ENCODE measurements at places on chromosomes 16 and 17.
A peak's percentile ranks its signal among the peaks of the same experiment; 100 is the strongest.

DNA sequence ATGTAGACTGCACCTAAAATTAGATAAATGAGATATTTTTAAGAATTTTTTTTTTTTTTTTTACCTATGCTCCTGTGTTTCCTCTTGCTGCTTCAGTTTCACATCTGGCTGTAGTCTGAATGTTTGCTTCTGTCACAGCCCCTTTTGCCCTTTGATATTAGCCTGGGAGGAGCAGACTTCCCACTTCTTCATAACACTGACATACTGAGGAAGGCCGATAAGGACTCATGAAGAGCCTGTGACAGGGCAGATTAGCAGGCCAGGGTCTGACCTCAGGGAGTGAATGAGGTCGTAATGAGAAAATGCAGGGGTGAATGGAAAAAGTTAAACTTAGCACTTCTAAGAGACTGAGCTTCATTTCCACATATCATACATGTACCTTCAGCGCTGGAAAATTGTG is at the start of gene SLFN14:
Gene SLFN14 (minus strand): TSS at position 117 of the 400 bp plus-strand sequence. CDS start 2,757 bp downstream, outside the sequence.
- no peak for DNase-seq

GRCh38 chr16:21265104-21265837 is 12.8 kb downstream of the CRYM start:
- DNase-seq, result no peak

GRCh38 chr17:74935048-74935447 is 650 bp upstream of the OTOP3 start:
- no peak for DNase-seq

DNA sequence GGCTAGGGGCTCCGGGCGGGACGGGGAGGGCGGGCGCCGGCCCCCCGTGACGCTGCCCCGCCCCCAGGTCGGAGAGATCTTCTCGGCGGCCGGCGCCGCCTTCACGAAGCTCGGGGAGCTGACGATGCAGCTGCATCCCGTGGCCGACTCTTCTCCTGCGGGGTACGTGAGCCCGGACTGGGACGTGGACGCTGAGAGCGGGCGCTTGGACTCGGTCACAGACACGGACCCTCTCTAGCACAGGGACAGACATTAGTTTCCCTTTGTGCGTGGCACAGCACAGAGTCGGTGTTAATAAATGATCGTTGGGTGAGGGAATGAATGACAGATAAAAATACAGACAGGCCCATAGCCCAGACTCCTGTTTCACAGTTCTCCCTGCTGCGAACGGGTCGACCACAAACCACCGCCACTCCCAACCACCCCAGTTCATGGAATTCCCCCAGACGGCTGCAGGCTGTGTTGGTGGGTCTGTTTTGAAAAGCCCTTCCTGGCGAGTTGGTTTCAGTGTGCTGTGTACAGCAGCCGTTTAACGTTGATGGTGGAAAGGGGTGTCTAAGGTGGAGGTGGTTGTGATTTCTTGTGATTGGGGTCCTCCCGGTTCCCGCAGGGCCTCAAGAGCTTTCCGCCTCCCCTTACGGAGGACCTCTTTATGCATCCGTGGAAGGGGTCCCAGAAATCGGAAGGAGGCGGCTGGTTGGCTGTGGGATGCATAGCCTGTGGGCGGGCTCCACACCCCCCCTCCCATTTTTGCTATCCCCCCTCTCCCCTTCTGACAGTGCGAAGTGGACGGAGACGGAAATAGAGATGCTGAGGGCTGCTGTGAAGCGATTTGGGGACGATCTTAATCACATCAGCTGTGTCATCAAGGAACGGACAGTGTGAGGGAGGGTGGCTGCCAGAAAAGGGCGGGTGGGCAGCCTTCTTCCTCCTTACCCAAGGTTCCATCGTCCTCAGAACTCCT is 2.9 kb downstream of the RNASEK start:
- peak; percentile 80 for DNase-seq

DNA sequence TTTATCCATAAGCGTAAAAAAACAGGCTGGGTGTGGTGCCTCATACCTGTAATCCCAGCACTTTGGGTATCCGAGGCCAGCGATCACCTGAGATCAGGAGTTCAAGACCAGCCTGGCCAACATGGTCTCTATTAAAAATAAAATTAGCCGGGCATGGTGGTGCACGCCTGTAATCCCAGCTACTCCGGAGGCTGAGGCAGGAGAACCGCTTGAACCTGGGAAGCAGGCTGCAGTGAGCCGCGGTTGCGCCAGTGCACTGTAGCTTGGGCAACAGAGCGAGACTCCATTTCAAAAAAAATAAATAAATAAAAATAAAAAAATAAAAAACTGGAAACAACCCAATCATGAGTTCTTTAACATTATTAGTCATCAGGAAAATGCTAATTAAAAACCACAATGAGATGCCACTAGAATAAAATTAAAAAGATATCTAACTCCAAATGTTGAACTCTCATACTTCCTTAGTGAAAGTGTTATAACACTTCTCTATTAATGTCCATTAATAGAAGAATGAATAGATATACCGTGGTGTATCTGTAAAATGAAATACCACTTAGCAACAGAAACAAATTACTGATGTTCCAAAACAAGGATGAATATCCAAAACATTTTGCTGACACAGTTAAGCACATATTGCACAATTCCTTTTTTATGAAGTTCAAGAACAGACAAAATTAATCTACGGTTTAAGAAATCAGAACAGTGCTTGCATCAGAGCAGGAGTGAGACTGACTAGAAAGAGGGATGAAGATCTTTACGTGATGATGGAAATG is 13.1 kb downstream of the MPHOSPH6 start:
- DNase-seq, result no peak

- DNase-seq, result no peak
Observed at GRCh38 chr17:61458000-61458399, 5.8 kb downstream of the TBX4 start.

DNA sequence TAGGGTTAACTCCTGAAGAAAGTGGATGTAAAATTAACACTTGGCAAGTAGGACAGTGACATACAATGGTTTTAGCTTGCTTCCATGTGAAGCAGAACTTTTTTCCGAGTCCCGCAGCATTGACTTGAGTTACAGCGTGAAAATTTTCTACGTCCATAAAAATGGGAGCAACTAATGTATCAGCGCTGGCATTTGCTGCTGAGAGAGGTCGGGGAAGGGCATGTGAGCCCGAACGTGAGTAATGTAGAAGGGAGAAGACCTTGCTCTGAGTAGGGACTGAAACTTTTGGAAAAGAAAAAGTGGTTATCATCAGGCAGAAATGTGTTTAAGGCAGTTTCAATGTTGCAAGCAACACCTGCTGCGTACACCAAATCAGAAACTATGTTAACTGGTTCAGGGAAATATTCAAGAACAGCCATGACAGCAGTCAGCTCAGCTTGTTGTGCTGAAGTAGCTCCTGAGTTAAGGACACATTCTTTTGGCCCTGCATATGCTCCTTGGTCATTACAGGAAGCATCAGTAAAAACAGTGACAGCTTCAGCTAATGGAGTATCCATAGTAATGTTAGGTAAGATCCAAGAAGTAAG is 70.9 kb upstream of the ARL4D start:
- DNase-seq, result no peak

DNA sequence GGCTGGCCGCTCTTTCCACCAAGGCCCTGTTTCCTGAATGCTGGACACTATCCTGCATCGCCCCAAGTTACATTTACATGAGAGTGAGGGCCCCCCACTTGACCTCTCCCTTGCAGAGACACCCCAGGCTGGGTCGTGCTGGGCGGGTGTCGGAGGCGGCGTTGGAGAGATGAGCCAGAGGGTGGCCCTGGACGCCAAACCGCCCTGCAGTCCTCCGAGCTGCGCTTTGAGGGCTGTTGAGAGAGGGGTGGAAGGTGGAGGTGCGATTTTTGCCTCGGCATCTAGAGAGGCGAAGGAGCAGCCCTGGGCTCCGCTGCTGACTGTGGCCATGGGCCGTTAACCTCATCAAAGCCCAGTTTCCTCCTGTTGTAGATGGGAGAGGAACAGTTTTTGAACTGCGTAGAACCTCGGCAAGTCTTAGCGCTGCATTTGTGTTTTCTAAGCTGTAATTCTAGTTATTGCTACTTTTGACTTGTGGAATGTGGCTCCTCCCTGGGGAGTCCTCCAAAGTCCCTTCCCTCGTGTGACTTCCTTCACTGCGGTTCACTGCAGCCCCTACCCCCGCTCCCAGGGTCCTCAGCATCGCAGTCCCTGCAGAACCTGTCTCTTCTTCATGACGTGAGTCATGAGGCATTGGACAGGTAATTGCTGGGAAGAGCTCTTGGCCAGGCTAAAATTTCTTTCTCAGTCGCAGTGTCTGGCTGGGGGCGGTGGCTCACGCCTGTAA is 986 bp upstream of the ELOB start:
- DNase-seq, result no peak

DNA sequence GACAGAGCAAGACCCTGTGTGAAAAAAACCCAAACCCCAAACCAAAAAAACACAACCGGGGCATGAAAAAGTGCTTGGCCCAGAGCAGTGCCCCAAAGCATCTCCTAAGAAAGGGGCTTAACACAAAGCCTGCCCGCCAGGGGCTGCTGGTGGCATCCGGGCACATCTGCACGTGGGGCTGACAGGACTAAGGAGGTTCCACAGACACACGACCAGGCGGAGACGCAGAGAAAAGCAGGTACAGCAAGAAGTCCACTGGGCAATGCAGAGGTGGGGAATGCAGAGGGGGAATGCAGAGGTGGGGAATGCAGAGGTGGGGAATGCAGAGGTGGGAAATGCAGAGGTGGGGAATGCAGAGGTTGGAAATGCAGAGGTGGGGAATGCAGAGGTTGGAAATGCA is 109.2 kb downstream of the ZNF778 start:
- no peak for DNase-seq

- no peak for DNase-seq
Observed at GRCh38 chr17:74555427-74555940, 9.6 kb upstream of the CD300C start.

- DNase-seq, result no peak
Observed at GRCh38 chr17:5740937-5741336, 156.6 kb upstream of the NLRP1 start.

- DNase-seq, result no peak
Observed at GRCh38 chr16:54280751-54281150, 5.8 kb downstream of the IRX3 start.

GRCh38 chr16:11104168-11105037 is 151.6 kb downstream of the SOCS1 start:
- DNase-seq, result no peak

DNA sequence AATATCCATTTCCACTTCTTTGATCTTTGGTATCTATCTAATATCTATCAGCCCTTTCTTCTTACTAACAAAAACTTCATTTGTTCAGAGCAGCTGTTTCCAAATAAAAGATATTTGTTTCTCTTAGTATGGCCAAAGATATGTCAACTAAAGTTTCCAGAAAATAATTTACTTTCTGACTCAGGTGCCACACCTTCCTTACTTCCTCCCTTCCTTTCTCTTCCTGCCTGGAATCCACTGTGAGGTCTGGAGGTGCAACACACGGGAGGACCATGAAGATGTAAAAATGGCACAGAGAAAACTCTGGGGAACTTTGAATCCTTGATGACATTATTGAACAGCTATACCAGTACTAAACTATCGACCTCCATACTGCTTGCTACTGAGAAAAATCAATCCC is 14.0 kb downstream of the MED13 start:
- DNase-seq, result no peak

DNA sequence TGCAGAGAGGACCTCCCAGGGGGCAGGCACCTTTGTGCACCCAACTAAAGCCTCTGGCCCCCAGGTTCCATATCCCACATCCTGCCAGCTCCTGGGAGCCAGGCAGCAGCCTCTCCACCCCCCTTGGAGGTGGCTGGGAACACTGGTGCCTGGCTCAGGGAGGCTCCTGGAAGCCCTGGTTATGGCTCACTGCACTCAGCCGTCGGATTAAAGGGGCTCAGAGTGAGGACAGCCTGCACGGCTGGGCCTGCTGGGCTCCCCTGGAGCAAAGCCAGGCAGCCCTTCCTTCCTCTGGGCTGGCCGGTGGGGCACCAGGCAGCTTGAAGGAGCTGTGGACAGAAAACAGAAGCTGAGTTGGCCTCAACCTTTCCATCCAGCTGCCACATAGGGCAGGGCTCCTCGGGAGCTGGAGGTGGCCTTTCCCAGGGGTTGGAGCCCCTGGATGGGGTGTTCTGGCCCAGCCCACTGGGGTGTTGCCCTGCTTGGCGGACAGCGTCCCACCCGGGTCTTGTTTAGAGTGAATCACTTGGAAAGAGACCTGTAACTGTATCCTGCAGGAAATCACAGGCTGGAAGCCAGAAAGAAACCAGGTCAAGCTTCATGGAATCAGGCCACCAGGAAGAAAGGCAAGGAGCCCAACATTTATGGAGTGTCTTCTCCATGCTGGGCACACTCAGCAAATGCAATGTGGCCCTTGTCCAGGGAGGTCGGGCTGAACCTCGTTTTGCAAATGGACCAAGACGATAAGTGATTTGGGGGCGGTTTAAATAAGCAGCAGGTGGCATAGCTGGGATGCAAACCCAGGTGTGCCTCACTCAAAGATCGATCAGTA is 253.3 kb downstream of the SOX9 start:
- no peak for DNase-seq

DNA sequence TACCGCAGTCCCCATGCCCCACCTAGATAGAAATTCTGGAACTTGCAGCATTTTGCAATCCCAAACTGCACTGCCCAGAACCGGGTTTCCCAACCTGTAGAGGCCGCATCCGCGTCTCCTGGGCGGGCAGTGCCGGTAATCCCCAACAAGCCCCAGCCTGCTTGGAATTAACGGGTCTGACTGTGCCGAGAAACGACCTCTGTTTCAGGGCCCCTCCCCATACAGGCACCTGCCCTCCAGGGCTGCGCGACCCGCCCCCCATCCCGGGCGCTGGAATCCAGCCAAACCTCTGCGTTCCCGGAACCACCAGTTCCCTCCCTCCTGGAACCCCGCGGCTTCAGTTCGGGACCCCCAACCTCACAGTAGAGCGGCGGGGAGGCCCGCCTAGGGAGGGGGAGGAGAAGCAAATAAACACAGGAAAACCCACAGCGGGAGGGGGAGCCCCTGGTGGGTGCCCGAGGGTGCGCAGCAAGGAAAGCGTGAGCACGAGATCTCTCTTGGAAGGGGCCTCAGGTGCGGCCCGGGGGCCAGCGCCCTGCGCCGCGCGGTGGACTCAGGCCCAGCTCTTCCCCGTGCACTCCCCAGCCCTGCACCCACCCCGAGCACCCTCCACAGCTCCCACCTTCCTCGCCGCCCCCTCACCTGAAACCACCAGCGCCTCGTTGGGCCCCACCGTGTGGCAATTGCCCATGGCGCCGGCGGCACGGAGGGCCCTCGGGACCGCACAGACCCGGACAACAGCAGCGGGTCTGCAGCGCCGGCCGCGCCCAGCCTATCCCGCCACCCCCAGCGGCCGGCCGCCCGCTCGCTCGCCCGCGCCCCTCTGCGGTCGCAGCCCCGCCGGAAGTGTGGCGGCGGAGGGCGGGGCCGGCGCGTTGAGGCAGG is at the start of gene FLOT2:
Gene FLOT2 (minus strand): TSS at position 850 of the 885 bp plus-strand sequence. CDS start 159 bp downstream, at position 691.
- peak; percentile 61 for DNase-seq

DNA sequence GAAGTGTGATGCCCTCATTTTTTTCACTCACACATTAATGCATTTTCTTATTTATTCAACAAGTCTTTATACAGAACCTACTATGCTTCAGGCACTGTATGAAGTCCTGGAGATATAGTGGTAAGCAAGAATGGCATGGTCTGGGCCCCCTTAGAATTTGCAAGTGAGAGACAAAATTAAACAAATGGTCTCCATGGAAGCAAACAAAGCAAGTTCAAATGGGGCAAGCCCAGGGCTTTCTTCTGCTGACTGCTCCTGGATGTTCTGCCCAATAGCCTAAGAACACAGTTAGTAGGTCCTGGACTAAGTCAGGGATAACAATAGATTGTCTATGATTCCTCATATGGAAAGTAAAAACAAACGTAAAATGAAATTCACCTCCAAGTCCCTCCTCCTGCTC is 31.3 kb upstream of the DDX52 start:
- no peak for DNase-seq

- no peak for DNase-seq
Observed at GRCh38 chr17:9802294-9802693, 10.9 kb upstream of the DHRS7C start.
